Left renal cortex interstitium (tissue), 4 donors: ENCODE measurements at places on chromosomes 1 and 21.

DNA sequence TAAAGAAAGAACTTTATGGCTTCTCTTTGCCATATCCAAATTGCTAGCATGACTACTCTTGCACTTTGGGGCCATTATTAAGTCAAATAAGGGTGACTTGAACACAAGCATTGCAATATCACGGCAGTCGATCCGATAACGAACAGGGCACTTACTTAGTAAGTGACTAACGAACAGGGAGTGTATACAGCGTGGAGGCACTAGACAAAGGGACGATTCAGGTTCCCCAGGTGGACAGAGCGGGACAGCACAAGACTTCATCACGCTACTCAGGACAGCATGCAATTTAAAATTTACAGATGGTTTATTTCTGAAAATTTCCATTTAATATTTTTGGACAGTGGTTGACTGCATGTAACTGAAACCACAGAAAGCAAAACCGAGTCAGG is 5.4 kb upstream of the PITHD1 start:
- no peak for DNase-seq

- no peak for DNase-seq
Measured at GRCh38 chr1:202349206-202349928, 868 bp downstream of the PPP1R12B start.

GRCh38 chr21:15692711-15693110 is 37.1 kb upstream of the USP25 start:
- no peak for DNase-seq

GRCh38 chr21:14533499-14534428 is 12.4 kb downstream of the SAMSN1 start:
- no peak for DNase-seq

- DNase-seq, result no peak
Measured at GRCh38 chr1:19512545-19512944, 27.2 kb upstream of the CAPZB start.

DNA sequence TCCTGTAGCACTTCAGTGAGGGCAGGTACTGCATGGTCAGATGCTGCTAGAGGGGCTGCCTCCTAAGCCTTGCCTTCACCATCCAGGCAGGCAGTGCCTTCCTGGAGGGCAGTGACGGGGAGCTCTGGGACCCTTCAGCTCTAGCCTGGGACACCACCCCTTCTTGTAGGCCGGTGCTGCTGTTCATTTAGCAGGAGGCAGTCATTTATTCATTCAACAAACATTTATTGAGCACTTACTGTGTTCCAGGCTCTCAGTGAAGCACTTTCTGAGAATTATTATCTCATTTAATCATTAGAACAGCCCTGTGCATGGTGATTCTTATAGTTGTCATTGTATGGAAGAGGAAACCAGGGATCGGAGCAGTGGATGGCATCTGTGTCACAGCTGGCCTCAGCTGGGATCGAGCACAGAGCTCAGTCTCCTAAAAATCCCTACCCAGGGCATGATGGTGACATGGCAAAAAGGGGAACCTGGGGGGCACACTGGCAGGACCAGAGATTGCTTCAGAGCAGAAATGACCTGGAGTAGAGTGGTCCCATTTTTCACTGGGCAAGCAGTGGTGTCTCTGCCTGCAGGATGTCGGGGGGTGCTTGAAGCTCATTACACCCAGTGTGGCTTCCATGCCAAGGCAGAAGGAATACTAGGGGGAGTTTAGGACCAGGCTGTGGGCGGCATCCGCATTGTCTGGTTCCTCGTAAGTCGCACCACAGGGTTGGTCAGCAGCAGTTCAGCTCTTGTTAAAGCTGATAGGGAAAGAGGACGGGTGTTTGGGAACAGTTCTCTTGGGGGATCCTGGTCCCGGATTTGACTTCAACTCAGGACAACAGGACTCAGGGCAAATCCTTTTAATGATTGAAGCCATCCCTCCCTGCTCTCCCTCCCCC is 28.8 kb downstream of the ARHGEF10L start:
- DNase-seq, result no peak

DNA sequence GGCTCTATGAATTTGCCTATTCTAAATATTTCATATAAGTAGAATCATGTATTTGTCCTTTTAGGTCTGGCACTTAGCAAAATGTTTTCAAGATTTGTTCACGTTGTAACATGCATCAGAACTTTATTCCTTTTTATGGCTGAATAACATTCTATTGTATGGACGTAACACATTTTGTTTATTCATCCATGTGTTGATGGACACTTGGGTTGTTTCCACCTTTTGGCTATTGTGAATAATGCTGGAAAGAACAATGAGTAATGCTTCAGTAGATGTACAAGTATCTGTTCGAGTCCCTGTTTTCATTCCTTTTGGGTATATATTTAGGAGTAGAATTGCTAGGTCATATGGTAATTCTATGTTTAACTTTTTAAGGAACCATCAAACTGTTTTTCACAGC is 24.7 kb downstream of the SLC35A3 start:
- DNase-seq, result no peak

GRCh38 chr1:248820041-248820585 is 5.6 kb downstream of the SH3BP5L start:
- no peak for DNase-seq

DNA sequence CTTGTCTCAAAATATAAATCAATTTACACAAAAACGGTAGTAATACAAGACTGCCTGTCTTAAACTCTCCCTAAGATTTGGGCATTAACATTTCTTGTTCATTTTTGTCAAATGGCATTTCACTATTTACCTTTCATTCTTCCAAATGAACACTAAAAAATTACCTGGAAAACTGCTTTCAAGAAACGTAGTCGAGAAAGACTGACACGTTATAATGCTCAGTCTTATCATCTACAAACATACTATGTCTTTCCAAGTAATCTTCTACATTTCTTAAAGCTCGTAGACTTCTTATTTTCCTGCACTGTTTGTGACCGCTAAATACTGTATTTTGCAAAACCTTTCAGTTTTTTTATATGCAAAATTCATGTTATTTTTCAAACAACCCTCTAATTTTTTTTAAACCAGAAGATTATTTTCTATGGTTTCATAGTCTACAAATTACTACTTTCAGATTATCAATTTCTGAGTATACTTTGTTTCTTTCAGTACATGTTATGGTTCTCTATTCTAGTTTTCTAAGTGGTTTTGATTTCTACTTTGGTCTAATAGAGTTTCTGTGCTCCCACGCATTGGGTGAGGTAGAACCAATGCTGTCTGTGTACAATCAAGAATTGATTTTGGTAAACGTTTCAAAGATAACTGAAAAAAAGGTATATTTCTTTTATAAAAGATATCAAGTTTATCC is 336.4 kb downstream of the SMYD3 start:
- no peak for DNase-seq

DNA sequence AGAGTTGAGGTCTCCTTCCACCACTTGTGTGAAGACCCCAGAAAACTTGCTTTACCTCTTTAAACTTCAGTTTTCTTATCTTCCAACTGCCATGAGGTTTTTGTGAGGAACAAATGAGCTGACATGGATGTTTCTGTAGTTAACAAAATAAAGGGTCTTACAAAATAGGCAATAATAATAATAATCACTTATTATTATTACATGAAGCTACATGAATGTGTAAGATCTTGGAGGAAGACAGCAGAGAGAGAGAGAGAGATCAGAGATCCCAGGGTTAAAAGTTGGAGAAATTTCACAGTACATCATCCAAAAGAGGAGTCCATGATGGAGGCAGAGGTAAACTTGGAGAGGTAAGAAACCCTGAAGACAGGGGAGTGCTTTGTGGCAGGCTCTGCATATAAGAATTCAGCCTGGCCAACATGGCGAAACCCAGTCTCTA is 10.7 kb downstream of the RCC1 start:
- no peak for DNase-seq

GRCh38 chr21:44010429-44010828 is 1.7 kb upstream of the TRAPPC10 start:
- DNase-seq, result no peak

DNA sequence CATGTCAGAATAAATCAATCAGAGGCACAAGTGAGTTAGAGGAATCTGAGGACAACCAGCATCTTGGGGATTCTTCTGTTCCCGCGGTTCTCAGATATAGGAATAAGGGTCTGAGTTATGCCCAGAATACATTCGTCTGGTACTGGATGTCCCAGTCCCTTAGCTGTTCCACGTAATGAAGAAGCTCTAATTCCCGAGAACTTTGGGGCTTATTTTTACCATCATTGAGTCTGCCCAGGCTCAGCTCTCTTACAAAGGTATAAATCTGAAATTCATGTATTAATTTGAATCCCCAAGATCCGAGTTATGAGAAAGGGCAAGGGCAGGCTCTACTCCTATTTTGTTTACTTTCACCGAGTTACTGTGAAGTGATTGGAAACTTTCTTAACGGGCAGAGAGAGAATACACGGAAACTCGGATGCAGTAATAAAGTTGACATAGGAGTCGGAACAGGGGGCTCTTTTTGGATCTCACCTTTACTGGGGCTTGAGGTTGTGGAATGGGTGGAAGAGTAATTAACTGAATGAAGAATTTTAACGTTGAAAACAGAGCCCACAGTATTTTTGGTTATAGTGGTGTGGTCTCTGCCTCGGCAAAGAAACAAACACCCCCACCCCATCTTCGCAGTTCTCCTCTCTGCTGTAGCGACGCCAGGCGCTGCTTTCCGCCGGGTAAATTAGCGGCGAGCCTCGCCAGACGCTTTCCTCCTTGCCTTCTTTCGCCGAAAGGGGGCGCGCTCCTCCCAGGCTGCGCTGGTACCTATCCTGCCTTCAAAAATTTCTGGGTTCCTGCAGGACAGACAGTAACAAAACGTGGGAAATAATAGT is 7.1 kb downstream of the PRRX1 start:
- DNase-seq, result no peak

DNA sequence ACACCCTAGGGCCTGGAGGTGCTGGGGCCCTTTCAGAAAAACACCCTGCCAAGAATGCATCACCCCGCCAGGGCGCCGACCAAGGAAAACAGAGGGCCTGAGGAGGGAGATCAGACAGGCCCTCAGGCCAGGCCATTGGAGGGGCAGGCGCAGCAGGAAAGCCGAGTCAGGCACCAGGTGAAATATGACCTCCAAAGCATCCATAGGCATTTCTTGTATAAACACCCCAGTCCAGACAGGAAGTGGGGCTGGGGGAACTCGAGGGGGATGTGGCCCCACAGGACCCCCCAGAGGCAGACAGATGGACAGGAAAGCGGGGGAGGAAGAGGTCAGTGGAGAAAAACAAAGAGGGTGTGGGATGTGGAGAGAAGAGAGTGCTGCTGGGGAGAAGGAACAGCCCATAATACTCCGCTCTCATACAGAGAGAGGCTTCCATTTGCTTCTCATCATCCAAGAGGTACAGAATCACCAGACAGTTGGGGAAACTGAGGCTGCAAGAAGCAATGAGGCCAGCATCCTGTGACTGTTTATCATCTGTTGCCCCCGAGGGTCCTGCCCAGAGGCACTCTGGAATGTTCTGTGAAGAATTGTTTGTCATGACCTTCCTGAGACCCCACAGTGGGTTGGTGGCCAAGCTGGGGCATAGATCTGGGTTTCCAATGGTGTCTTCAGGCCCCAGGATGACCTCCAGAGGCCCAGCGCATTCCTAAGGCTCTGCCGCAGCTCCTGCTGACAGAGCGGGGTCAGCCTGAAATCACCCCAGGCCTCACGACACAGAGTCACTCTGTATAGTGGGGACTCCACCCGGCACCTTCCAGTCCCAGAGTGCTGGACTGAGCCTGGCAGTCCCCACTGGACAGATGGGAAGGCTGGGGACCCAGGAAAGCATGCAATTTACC is 18.0 kb downstream of the TRIM62 start:
- peak; percentile 81 for DNase-seq

GRCh38 chr21:34360488-34361241 is 3.1 kb upstream of the KCNE2 start:
- DNase-seq, result no peak

GRCh38 chr1:238061967-238062613 is 171.4 kb upstream of the ZP4 start:
- DNase-seq, result no peak

GRCh38 chr21:37865156-37865555 is 51.1 kb downstream of the KCNJ6 start:
- DNase-seq, result no peak

DNA sequence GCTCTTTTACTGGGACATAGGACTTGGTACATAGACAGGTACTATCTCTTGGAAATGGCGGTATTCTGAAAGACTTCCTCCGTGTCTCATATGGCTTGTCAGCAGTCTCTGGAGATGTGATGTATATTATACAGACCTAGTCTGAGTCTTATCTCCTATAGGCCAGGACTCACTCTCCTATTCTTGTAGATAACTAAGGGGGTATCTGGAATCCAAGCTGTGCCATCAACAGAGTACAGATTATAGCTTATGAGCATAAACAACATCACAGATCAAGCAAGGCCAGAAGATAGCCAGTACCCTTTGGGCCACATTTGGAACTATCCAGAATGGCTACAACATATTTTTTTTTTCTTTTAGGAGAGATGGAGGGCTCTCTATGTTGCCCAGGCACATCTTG is 16.1 kb upstream of the RIMKLA start:
- no peak for DNase-seq

DNA sequence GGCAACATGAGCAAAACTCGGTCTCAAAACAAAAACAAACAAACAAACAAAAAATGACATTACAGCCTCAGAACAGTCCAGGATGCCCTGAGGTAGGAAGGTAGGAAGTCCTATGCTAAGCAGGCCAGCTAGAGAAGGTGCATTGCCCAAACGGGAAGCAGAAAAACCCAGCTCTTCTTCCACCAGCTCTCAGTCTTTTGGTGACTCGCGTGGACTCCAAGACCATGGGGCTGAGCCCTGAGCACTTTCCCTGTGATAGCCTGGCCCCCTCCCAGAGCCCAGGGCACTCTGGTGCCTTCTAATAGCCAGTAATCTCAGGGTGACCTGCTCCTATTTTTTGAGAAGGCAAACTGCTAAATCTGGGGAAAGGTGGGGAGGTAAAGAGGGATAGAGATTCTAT is 16.1 kb downstream of the PHLDA3 start:
- DNase-seq, result no peak

DNA sequence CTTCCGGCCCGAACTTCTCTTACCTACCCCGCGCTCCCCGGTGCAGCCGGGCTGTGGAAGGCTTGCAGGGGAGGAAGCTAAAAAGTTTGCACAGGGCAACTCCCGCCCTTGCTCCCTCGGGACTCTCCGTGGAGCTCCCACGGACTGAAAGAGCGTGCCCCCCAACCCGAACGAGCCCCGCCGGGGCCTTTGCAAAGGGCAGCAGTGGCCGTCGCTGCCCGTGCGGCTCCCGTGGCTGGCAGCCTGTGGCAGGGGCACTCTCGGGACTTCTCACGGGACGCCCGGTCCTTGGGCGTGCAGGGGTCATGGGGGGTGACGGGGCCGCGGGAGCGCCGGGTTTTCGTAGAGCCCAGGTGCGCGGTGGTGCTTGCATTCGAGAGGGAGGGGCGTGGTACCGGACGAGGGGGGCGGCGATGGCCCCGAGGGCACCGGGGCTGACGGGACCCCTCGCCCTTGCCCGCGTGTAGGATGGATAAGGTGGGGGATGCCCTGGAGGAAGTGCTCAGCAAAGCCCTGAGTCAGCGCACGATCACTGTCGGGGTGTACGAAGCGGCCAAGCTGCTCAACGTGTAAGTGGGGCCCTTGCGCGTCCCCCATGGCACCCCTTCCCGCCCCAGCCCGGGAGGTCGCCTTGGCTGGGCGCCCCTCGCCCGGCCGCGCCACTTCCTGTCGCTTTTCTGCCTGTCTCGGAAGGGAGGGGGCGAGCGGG is 711 bp downstream of the GADD45A start:
- DNase-seq, result no peak
